ENCODE measurements at places on chromosomes 11 and 22. TPM values are rescaled to one million over a fixed set of nuclear protein-coding genes. Genes with fewer than 3 reads are reported as not detected.

Gene RFPL2
- not detected for total RNA-seq

Gene CYTH4
- 27.3 TPM for total RNA-seq

Gene PKP3
- 0.17 TPM for total RNA-seq

Gene PLAAT5
- 2.7 TPM for total RNA-seq

Gene POU2F3
- total RNA-seq: not detected

DNA sequence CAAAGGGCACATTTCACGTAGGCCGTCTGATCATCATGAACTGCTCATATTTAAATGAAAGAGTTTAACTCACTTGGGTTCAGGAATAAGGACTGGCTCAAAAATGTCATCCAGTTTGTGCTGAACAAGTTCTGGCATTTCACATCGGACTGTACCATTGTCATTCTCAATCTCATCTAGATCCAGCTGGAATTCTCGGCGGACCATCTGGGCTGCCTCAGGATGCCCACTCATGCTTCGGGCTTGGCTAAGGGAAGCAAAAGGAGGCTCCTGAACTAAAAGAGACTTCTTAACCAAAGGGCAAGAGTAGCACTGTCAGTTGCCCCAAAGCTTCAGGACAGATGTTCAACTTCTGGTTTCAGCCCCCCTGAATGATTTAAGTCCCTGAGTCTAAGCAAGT, 40.2 kb downstream of the F2 start:
- no peaks in the 10 kb centered on the region for H3K27me3 ChIP-seq
- no peaks in the 10 kb centered on the region for H3K4me1 ChIP-seq
- H3K27ac ChIP-seq: no peak overlapping the region
- DNase-seq: no peak
- peaks cover 100% of the 10 kb centered on the region for H3K36me3 ChIP-seq
- no peak overlapping the region for H3K4me3 ChIP-seq

GRCh38 chr11:118223992-118224391, 819 bp downstream of the JAML start:
- H3K27me3 ChIP-seq: peaks cover 31% of the 10 kb centered on the region
- H3K27ac ChIP-seq: no peak overlapping the region
- no peak for DNase-seq
- H3K36me3 ChIP-seq: no peaks in the 10 kb centered on the region
- H3K4me1 ChIP-seq: no peaks in the 10 kb centered on the region

DNA sequence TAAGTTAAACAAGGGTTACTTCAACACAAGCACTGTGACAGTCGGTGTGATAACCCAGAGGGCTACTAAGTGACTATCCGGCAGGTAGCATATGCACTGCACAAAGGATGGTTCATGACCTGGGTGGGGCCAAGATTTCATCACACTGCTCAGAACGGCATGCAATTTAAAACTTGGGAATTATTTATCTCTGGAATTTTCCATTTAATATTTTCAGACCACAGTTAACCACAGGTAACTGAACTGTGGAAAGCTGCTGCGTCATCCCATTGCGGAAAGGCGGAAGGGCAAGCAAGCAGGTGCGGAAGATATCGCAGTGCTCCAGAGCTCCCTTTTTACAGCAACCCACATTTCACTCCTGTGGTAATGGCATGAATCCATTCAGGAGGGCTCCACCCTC, 540.8 kb downstream of the INSC start:
- H3K27ac ChIP-seq: no peak overlapping the region
- no peak for DNase-seq
- H3K36me3 ChIP-seq: no peaks in the 10 kb centered on the region

- H3K27me3 ChIP-seq: no peaks in the 10 kb centered on the region
- peaks cover 5% of the 10 kb centered on the region for H3K4me1 ChIP-seq
- no peak for DNase-seq
Measured at GRCh38 chr11:86442420-86442819, 67.7 kb downstream of the CCDC81 start.

DNA sequence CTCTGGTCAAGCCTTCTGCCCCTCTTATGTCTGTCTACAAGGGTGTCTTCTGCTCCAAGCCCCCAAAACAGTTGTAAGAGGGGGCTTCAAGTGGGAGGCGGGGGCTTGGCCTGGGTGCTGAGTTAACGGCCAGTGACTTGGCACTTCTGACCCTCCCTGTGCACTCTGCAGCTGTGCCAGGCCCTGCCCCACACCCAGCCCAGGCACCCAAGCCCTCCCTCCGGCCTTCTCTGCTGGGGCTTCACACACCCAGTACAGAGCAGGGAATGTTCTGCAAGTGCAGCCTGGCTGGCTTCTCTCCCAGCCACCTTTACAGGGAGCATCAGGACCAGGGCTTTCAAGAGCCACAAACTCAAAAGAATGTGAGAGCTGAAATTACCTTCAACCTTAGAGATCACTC, 3.8 kb downstream of the TMEM121B start:
- H3K4me3 ChIP-seq: no peak overlapping the region
- no peak overlapping the region for H3K27ac ChIP-seq
- peaks cover 61% of the 10 kb centered on the region for H3K27me3 ChIP-seq
- peaks cover 27% of the 10 kb centered on the region for H3K4me1 ChIP-seq

DNA sequence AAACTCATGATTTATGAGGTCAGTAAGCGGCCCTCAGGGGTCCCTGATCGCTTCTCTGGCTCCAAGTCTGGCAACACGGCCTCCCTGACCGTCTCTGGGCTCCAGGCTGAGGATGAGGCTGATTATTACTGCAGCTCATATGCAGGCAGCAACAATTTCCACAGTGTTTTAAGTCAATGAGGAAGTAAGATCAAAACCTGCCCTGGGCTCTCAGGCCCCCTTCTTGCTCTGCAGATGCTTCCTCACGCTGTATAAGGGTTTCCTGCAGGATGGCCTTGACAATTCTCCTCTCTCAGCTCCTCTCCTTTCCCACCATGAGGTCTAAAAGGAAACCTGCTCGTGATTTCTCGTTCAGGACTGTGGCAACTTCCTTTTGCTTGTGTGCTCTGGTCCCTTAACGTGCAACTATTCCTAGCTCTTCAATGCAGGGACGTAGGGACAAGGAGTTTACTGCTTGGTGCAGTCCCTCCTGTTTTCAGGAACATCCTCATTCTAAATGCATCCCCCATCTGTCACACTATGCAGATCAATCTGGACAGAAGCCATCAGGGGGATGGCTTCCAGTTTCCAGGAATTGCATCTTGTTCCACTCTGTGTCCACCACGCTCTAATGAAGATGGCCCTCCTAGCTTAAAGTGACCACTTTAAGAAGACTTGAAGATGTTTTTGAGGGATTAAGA, 64.3 kb upstream of the IGLL5 start:
- H3K36me3 ChIP-seq: no peaks in the 10 kb centered on the region
- no peak overlapping the region for H3K4me3 ChIP-seq
- H3K4me1 ChIP-seq: no peaks in the 10 kb centered on the region
- peak; percentile 82 for DNase-seq
- H3K27ac ChIP-seq: no peak overlapping the region

DNA sequence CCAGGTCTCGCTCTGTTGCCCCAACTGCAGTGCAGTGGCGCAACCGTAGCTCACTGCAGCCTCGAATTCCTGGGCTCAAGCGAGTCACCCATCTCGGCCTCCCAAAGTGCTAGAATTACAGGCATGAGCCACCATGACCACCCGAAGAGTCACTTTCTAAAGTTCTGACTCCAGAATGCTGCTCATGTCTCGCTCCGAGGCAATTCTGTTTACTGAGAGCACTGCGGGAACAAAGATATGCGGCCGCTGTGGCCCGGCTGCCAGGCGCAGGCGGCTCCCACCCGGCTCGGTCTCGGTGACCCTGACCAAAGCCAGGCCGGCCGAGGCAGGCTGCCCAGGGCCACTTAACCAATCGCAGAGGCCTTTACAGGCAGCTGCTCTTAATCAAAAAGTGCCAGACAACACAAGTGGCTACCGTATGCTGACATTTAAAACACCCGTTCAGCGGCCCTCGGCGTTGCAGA, 78.7 kb downstream of the PHF21B start:
- no peaks in the 10 kb centered on the region for H3K27me3 ChIP-seq
- no peak overlapping the region for H3K4me3 ChIP-seq
- no peak for DNase-seq
- no peak overlapping the region for H3K27ac ChIP-seq
- no peaks in the 10 kb centered on the region for H3K4me1 ChIP-seq
- H3K36me3 ChIP-seq: no peaks in the 10 kb centered on the region

GRCh38 chr11:61505640-61506155, 2.9 kb upstream of the LRRC10B start:
- H3K36me3 ChIP-seq: no peaks in the 10 kb centered on the region
- H3K4me1 ChIP-seq: peaks cover 23% of the 10 kb centered on the region
- no peak overlapping the region for H3K27ac ChIP-seq
- no peak for DNase-seq
- H3K27me3 ChIP-seq: peaks cover 31% of the 10 kb centered on the region

DNA sequence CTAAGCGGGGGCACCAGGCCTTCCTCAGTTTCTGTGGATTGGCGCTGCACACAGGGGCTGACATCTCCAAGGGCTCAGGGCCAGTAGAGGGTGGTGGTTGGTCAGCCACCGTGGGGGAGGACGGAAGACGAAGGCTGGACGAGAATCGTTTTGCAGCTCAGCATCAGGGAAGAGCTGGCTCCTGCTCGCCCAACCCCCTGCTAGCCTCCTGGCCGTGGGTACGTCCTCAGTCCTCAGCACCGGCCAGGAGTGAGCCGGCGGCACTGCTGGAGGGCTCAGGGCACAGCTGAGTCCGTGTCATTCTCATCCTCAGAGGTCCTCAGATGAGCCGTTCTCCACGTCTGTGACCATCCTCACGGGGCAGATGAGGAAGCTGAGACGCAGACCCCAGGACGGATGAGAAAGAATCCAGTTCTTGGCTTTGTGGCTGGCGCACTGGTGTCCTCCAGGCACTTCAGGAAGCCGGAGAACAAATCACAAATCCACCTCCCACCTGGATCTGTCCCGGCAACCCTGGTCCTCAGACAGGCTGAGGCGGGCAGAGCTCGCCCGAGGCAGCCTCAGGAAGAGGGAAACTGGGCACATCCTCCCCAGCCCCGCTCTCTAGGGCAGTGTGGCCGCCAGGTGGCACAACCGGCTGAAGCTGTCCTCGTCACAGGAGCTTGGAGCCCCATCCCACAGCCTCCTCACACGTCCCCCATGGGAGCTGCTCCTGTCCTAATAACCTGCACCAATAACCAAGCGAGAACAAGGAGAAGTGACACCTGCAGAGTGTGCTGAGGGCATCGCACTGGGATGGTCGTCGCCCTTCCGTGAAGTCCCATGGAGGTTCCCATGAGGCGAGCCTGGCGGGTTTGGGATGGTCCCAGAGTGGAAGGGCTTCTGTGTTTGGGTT, 393.7 kb downstream of the BRD1 start:
- H3K27me3 ChIP-seq: peaks cover 56% of the 10 kb centered on the region
- no peaks in the 10 kb centered on the region for H3K36me3 ChIP-seq
- H3K4me1 ChIP-seq: no peaks in the 10 kb centered on the region
- no peak for DNase-seq
- H3K27ac ChIP-seq: no peak overlapping the region

GRCh38 chr11:61974766-61975631, 7.6 kb upstream of the FTH1 start:
- H3K4me1 ChIP-seq: peaks cover 93% of the 10 kb centered on the region
- H3K27ac ChIP-seq: peak overlapping the region; percentile 98
- no peaks in the 10 kb centered on the region for H3K27me3 ChIP-seq
- no peak for DNase-seq
- H3K4me3 ChIP-seq: peak overlapping the region; percentile 9

DNA sequence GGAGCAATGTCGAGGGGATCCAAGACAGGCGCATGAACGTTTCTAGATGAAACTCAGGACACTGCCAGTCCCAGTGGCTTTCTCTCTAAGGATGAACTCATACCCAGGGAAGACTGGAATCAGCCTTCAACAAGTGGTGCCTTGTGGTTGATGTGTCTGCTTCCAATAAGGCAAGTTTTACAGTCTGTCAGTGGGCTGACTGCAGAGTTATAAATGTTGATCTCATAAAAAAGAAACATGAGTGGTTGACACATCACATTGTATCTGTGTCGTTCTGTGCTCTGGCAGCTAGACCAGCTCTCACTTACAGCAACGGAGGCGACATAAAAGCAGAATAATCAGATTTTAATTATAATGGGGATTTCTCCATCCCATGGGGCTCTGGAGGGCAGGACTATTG, 96.7 kb downstream of the SNX19 start:
- H3K4me3 ChIP-seq: no peak overlapping the region
- H3K27ac ChIP-seq: no peak overlapping the region
- no peaks in the 10 kb centered on the region for H3K27me3 ChIP-seq
- peak; percentile 77 for DNase-seq

DNA sequence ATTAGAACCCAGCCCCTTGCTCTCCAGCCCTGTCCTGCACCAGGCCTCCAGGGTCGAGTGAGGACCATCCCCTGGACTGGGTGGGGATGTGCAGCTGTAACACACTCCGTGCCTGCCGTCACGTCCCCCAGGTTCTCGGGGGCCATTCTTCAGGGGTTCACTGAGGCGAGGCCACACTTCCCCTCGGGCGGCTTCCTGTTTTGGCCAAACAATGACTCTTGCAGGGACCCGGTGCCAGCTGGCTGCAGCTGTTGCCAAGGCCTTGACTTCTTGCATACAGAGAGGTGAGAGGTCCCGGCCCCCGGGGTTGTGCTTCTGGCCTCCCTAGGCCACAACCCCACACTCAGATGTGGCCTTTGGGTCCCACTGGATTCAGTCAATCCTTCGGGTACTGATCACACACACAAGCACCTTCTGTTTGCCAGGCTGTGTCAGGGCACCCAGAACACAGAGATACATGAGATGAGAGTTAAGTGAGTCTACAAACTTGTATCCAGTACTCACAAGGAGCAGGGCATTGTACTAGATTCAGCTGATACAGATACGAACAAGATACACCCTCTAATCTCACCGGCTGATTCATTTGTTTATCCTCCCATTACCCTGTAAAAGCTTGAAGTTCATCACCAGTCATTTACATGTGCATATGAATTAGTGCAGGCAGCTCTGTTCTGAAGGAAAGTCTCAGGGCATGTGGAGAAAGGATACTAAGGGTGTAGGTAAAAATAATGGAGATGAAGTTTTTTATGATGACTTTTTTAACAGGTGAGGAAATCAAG, 32.9 kb downstream of the LRRC32 start:
- no peak for DNase-seq
- peaks cover 23% of the 10 kb centered on the region for H3K4me1 ChIP-seq
- no peaks in the 10 kb centered on the region for H3K27me3 ChIP-seq
- H3K36me3 ChIP-seq: no peaks in the 10 kb centered on the region

- H3K36me3 ChIP-seq: no peaks in the 10 kb centered on the region
- H3K27me3 ChIP-seq: no peaks in the 10 kb centered on the region
- no peaks in the 10 kb centered on the region for H3K4me1 ChIP-seq
- H3K4me3 ChIP-seq: no peak overlapping the region
- no peak overlapping the region for H3K27ac ChIP-seq
Measured at GRCh38 chr11:77441426-77441825, 32.5 kb downstream of the PAK1 start.

DNA sequence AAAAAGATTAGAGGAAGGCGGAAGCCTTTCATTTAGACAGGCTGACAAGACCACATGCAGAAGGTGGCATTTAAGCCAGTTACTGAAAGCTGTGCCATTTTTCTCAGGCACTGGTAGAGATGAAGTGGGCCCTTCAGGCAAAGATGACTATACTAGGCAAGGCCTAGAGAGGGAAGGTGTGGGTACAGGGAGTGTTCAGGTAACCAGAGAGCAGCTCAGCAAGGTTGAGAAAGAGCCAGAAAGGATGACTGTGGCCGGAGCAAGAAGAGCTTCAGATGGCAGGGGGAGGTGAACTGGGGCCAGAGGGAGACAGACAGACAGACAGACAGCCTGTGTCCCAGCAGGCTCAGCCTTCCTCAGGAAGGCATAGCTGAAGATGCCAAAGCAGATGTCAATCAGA, 88.1 kb upstream of the NARS2 start:
- no peaks in the 10 kb centered on the region for H3K4me1 ChIP-seq
- H3K36me3 ChIP-seq: peaks cover 7% of the 10 kb centered on the region
- no peak overlapping the region for H3K27ac ChIP-seq

- no peak overlapping the region for H3K4me3 ChIP-seq
- no peaks in the 10 kb centered on the region for H3K27me3 ChIP-seq
- no peaks in the 10 kb centered on the region for H3K4me1 ChIP-seq
- H3K36me3 ChIP-seq: no peaks in the 10 kb centered on the region
Measured at GRCh38 chr22:48051796-48052620, 1289.6 kb downstream of the TBC1D22A start.
